ENCODE measurements at places on chromosomes 7 and 10.

DNA sequence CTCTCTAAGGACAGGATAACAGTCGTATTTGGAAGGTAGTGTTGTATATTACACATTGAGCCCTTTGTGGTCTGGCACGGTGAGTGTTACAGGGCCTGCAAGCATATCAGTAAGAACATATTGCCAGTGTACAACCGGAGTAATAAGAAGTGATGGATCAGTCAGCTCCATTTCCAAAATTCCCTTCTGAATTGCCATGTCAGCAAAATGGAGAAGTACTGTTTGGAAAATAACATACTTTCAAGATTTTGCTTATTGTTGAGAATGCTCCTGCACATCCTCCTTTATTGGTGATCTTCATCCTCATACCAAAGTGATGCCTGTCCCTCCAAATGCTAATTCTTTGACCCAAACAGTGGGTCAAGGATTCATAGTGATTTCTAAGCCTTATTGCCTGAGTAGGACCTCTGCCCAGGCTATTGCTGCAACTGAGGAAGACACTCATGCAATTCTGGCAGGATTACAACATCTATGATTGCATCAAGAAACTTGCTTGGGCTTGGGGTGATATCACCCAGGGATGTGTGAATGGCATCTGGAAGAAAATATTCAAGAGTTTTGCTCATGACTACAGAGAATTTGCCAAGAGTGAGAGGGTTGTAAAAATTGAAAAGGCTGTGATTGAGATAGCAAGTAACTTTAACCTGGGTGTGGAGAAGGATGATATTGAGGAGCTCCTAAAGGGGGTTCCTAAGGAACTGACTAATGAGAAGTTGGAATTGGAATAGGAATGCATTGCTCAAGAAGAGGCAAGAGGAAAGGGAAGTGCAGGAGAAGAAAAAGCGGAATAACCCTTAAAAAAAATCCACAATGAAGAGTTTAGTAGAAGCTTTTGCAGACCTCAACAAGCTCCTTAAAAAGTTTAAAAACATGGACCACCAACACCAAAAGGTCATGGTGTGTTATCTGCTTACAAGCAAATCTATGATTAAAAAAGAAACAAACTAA, 452.2 kb upstream of the SORCS1 start:
- no peak for DNase-seq

DNA sequence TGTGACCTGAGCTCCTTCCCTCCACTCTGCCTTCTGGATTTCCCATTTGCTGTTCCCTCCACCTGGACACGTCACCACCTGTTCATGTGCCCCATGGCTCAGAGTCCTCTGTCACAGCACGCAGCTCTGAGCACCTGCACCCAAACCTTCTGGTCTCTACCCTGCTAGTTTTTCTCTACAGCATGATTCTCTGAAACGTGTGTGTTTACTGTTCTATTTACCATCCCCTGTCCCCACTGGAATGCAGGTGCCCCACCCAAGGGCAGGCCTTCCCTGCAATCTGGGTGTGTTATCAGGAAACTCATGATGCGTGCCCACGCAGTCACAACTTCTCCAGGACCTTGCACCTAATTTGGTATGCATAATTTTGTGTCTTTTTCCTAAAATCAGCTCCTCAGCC, 284.4 kb upstream of the IGFBP3 start:
- no peak for DNase-seq

DNA sequence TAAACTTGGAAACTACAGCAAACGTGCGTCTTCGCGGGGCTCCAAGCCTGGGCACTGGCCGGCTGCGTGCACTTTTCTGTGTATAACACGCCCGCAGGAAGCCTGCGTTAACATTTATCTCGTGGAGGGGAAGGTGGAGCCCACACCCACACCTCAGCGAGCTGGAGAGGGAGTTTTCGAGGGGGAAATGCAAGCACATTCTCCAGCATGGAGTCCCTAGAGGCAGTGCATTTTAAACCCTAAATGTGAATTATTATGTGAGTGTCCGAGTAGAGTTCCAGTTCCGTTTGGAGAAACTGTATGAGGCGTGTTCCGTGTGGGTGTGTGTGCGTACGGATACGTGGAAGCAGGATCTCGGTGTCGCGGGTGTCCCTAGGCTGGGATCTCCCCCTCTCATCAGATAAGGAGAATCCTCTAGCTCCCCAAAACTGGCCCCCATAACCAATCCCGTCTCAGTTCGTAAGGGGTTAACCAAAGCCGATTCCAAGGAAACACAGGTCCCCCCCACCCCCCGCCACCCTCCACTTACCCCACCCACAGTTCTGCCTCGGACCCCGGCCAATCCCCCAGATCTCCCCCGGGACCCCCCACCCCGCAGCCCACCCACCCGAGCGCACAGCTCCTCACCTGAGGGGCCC, 403 bp downstream of the CDK6 start:
- DNase-seq: peak; percentile 55

DNA sequence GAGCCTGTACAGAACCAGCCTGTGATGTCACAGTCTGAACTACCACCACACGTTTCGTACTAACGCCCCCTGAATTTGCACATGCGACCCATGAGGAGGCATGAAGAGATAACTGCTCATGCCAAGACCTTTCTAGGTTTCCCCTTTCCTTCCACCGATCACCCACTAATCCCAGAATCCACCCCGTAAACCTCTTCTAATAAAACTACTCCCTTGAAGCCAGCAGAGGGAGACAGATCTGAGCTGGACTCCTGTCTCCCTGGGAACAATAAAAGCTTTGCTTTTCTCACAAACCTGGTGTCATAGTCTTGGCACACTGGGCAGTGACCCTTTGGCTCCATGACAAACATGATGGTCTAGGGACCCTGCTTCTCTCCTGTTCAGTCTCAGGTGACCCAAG, 144.5 kb downstream of the FRMD4A start:
- no peak for DNase-seq

GRCh38 chr10:14678637-14679036, 96.1 kb downstream of the FAM107B start:
- DNase-seq: no peak

- no peak for DNase-seq
Measured at GRCh38 chr7:104979167-104979841, 34.7 kb upstream of the KMT2E start.

- no peak for DNase-seq
Measured at GRCh38 chr7:117875566-117875965, 2.3 kb upstream of the CTTNBP2 start.

- DNase-seq: no peak
Measured at GRCh38 chr10:132471125-132471451, 66.5 kb upstream of the INPP5A start.

DNA sequence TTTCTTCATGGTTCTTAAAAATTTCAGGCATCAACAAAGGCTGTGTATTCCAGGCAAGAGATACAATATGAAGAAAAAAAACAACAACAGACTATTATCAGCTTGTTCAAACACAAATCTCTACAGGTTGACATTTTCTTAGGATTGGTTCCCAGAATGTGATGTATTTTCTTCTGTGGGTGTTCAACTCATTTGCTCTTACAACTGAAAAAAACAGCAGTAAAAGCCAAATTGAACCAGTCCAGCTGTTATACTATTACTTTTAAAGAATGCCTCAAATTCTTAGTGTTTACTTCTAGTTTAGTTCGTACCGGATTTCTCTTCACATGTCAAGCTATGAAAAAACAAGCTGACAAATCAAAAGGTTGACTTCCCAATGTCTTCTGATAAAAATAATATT, 60.7 kb downstream of the CNTNAP2 start:
- DNase-seq: no peak

- no peak for DNase-seq
Measured at GRCh38 chr10:112265745-112266144, 17.5 kb upstream of the TECTB start.

DNA sequence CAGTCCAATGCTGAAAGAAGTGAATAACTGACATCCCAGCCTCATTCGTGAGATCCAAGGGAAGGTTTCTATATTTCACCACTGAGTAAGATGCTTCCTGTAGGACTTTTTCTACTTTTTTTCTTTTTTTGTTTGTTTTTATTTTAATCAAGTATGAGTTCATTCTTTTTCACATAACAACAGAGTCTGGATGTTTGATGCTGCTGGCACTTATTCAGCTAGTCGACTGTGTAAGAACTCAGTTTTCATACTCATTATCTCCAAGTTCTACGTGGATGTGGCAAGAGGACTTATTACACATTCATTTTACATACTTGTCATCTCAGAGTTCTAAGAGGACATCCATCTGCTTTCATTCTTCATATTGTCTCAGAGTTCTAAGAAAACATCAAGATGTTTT, 86.9 kb downstream of the CPXM2 start:
- no peak for DNase-seq

DNA sequence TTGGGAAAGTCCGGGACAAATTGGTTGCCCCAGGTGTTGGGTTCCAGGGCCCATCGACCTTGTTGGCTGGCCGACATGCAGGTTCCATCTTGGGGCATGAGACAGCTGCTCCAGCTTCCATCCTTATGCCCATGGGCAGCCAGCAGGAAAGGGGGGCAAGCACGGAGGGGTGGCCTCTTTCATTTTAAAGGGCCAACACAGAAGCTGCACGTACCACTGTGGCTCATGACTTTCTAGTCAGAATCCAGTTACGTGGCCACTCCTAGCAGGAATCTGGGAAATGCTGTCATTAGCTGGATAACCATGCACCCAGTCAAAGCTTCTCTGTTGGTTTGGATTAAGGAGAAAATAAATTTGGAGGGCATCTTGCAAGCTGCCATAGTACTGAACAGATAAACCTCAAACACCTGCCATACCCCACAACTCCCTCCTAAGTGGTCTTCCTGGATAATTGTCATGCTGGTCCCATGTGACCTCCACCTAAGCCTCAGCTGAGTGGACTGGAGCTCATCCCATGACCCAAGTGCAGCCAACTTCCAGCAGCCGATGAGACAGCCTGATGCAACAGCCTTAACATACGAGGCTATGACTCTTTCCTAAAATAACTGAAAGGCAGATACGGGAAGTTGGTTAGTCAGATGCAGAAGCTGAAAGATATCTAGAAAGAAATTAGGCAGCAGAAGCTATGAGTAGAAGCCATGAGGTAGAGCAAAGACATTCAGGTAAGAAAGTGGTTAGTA, 21.4 kb upstream of the GSDME start:
- peak; percentile 36 for DNase-seq

- peak; percentile 85 for DNase-seq
Measured at GRCh38 chr7:151276666-151277590, 28.4 kb upstream of the SMARCD3 start.

- DNase-seq: no peak
Measured at GRCh38 chr10:37010741-37011140, 114.7 kb upstream of the ANKRD30A start.

GRCh38 chr10:59325116-59325515, 37.2 kb downstream of the FAM13C start:
- DNase-seq: no peak

GRCh38 chr7:110544194-110544593, 546.7 kb upstream of the LRRN3 start:
- DNase-seq: no peak

DNA sequence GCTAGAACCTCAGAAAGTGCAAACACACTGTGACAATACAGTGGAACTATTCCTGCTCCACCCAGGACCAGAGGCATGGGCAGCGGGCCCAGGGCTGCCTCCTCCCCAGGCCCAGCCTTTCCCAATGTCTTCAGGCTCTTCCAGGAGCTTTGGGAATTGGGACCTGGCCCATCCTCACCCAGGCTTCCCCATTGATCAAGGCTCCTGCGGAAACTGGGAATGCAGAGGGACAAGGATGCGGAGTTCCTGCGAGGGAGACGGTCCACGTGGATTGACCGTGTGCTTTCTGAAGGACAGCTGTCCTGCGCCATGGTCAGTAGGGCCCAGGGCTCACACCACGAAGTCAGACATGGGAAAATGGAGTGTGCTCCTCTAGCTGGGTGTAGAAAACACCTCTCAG, 56.6 kb downstream of the CSGALNACT2 start:
- no peak for DNase-seq

- DNase-seq: no peak
Measured at GRCh38 chr10:49632406-49633317, 18.8 kb downstream of the CHAT start.

DNA sequence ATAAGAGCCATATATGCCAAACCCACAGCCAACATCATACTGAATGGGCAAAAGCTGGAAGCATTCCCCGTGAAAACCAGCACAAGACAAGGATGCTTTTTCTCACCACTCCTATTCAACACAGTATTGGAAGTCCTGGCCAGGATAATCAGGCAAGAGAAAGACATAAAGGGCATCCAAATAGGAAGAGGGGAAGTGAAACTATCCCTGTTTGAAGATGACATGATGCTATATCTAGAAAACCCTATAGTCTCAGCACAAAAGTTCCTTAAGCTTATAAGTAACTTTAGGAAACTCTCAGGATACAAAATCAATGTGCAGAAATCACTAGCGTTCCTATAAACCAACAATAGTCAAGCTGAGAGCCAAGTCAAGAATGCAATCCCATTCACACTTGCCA, 23.8 kb upstream of the STARD3NL start:
- no peak for DNase-seq

GRCh38 chr10:122188706-122189105, 82.4 kb upstream of the BTBD16 start:
- DNase-seq: no peak

DNA sequence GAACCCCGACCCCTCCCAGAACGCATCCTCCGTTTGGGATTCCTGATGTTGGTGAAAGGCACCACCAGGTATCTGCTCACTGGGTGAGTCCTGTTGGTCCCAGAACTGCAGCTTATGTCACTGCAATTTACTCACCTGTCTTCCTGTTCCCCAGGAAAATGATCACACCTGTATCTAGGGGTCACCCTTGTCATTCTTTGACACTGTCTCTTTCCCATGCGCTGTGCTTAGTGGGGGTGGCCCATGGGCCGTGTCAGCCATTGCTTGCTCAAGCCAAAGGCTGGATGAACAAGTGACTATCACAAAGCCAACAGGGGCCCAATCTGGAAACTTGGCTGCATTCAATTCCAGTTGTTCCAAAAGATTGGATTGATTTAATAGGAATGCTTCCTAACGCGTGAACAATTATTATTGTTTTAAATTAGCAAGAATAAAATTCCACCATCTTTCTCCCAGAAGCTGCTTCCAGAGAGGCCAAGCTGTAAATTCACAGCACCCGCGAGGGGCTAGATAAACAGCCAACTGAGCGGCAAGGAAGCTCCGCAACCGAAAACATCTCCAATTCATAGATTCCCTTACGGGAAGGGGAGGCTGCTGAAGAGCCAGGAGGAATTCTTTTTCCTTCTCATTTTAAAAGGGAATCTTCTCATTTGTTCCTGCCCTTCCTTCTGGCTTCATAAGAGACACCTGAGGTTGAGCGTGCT, 134.8 kb upstream of the ZMIZ1 start:
- no peak for DNase-seq

DNA sequence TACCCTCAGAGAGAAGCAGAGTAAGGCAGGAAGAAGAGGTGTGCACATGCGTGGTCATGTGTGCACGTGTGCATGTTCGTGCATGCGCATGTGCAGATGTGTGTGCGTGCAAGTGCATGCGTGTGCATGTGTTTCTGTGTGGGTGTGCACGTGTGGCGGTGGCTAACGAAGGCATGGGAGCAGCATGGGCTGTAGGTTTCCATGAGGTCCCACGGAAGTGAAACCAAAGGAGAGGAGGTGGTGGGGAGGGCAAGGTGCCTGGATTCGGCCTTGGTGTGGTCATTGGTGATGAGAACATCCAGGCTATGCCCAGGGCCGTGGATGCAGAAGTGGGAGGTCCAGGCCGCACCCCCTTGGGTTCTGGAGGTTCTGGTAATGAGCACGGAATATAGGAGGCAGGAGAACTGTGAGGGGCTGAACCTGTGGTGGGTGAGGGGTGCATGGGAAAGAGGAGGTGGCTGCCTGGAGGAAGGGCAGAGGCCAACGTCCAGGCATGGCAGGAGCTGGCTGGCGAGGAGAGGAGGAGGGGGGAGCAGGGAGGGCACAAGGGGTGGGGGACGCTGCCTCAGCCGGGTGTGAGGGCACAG, 2.4 kb upstream of the INPP5A start:
- no peak for DNase-seq
